ENCODE measurements at places on chromosomes 5 and 9. TPM values are rescaled to one million over a fixed set of nuclear protein-coding genes. Genes with fewer than 3 reads are reported as not detected.

- peak; percentile 81 for DNase-seq
Measured at GRCh38 chr5:132771503-132771998, 5.5 kb downstream of the SEPTIN8 start.

DNA sequence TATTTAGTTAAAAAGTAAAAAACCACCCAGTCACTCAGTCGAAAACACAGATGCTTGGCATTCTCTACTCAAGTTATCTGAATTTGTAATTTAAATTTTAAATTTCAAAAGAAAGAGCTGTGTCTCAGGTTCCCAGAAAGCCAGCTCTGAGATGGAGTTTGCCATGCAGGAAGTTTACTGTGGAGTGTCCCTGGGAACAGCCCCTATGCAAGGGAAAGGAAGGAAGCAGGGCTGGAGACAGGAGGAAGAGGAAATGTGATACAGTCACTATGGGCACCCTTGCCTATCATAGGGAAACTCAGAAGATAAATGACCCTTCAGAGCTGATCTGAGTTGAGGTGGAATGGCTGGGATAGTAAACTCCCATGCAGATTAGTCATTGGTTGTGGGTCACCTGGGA is 408.8 kb upstream of the ACTBL2 start:
- no peak for DNase-seq

DNA sequence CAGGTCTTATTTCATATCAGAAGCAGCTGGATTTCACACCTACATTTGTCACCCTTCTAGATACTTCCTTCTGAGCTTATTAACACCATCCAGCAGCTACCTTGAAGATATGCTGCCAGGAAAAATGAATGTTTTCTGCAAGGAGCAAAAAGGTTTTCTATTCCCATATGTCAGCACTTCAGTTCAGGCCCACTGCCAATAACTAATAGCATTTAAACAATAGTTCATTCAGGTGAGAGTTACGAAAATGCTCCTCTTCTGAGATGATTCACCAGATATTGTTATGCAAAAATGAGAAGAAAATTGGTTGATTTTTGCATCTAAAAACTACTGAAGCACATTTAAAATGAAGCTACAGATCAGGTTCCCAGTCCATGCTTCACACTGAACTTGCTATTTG is 56.4 kb upstream of the ISL1 start:
- DNase-seq, result no peak

DNA sequence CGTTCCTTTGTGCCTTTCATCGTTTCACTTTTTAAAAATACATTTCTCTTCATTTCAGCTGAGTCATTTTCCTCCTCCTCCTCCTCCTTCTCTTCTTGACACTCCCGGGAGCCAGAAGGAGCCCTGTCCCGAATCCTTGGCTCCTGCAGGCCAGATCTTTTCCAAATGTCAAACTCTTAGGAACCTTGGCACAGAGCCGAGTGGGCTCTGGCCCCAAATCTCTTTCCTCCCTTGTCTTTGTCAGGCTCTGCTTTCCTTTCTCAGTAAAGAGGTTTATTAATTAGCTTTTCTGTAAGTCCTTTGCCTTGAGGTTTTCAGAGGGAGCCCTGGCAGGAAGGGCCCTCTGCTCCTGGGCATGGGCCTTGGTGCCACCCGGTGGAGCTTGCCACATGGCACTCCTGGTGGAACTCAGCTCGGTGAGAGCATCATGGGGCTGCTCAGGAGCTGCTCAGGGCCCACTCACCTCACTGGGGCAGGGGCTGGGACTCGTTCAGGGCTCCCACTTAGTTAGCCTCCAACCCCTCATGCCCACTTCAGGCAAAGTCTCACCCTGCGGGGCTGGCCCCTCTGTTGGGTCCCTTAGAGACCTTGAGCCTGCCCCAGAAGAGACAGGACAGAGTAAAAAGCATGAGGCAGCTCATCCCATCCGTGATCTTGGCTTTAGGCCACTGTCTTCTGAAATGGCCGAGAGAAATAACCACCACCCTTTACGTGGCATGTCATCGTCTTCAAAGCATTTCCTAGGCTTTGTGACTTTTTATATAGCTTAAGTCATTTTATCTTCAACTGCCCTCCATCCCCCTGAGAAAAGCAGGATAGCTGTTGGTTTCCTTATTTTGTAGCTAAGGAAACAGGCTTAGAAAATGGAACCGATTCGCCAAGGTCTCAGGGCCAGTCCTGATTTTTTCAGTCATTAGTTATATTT is 17.1 kb downstream of the STC2 start:
- DNase-seq, result peak; percentile 87

- DNase-seq, result peak; percentile 68
Measured at GRCh38 chr5:138752341-138752950, 779 bp upstream of the CTNNA1 start.

DNA sequence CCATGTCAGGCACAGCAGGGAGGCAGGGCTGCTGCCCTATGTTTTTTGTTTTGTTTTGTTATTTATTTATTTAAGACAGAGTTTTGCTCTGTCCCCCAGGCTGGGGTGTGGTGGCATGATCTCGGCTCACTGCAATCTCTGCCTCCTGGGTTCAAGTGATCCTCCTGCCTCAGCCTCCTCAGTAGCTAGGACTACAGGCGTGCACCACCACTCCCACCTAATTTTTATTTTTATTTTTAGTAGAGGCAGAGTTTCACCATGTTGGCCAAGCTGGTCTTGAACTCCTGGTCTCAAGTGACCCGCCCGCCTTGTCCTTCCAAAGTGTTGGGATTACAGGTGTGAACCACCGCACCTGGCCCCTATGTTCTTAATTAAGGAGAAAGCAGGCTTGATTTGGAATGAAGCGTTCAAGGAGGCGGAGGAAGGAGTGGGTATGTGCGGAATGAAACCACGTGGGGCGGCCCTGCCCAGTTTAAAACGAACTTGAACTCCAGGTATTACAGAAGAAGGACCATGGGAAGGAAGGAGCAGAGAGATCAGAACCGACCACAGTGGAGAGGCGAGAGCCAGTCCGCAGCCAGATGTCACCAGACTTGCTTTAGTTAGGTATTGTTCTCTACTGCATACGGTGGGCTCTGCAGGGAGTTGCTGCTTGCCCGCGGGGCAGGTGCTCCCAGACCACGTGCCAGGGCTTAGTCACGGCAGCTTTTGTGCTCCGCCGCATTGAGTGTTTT is 34.9 kb upstream of the EPB41L4B start:
- DNase-seq, result no peak

GRCh38 chr5:35136386-35136785 is 88.6 kb upstream of the AGXT2 start:
- DNase-seq, result no peak

- no peak for DNase-seq
Measured at GRCh38 chr9:85283421-85283820, 458.3 kb downstream of the AGTPBP1 start.

DNA sequence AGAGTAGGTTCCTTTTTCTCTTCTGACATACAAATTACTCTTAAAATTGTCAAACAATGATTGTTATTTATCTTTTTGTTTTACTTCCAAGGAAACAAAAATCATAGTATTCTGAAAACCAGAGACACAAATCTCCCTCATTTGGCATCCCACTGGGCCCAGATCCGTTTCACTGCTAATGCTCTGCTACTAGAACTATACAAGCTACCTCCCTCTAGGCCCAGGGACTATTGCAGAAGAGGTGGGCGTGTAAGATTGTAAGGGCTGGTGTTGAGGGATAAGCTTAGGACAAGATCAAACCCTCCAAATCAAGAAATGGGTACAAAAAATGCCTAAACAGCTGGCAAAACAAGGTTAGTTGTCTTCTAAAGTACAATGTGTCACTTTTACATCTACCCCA is 928.9 kb upstream of the CDH10 start:
- DNase-seq, result no peak

GRCh38 chr9:561427-561826 is 280.1 kb upstream of the DMRT1 start:
- DNase-seq, result no peak

Gene CDH18
- not detected for polyA plus RNA-seq

DNA sequence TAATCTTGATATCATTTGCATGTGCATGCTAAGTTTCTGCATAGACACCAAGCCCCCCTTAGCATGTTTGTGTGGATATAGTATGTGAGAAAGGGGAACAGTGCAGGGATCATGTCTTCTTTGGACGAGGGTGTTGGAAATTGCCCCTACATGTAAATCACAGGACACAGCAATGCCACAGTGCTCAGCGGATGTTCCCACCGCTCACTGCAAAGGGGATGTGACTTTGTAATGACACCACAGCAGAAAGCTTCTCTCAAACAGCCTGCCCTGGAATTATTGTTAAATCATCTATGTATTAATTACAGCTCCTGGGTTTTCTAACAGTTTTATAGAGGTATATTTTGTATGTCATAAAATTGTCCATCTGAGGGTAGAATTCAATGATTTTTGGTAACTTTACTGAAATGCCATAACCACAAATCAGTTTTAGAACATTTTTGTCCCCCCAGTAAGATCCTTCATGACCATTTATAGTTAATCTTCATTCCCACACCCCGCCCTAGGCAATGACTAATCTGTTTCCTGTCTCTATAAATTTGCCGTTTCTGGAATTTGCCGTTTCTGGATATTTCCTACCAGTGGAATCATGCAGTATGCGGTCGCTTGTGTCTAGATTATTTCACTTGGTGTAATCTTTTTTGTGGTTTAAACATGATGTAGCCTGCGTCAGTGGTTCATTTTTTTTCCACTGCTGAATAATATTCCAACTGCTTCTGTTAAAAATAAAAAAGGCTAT is 648.5 kb upstream of the WWC1 start:
- DNase-seq, result no peak

Gene SPATA31A3
- not detected for polyA plus RNA-seq

DNA sequence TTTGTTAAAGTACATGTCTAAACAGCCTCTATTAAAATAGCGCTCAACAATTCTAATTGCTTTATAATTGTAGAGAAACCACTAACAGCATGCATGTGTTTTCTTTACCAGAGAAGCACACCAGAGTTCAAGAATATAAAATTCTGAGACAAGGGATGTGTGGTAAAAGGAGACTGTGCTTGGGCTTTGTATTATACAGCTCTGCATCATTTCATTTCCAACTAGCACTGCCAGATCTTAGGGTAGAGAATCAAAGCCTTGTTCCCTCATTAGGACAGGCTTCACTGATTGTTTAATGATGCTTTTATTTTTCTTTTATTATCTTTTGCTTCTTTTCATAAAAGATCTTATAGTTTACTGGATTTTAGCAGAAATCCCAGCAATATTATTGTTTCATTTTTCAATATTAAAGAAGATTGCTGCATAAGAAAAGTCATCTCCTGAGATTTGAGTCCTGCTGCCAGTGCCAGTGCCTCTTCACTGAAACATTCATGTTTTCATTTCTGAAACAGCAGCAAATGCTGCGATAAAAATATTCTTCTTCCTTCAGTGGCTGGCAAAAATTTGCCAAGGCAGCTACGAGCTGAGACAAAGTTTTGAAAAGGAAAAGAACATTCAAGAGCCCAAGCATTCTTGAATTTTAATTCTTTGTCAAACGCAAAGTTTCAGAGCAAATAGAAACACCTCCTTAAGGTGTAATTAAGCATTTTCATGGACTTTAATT is 491.0 kb upstream of the PIK3R1 start:
- DNase-seq, result no peak
